ENCODE measurements at places on chromosomes 5 and 9.

DNA sequence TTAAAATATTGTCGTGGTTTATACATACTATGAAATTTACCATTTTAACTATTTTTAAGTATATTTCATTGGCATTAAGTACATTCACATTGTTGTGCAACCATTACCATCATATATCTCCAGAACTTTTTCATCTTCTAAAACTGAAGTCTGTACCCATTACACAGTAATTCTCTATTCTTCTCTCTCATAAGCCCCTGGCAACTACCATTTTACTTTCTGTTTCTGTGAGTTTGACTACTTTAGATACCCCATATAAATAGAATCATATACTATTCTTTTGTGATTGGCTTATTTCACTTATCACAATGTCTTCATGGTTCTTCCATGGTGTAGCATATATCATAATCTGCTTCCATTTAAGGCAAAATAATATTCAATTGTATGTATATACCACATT, 30.3 kb downstream of the NDUFS4 start:
- no peak for DNase-seq

DNA sequence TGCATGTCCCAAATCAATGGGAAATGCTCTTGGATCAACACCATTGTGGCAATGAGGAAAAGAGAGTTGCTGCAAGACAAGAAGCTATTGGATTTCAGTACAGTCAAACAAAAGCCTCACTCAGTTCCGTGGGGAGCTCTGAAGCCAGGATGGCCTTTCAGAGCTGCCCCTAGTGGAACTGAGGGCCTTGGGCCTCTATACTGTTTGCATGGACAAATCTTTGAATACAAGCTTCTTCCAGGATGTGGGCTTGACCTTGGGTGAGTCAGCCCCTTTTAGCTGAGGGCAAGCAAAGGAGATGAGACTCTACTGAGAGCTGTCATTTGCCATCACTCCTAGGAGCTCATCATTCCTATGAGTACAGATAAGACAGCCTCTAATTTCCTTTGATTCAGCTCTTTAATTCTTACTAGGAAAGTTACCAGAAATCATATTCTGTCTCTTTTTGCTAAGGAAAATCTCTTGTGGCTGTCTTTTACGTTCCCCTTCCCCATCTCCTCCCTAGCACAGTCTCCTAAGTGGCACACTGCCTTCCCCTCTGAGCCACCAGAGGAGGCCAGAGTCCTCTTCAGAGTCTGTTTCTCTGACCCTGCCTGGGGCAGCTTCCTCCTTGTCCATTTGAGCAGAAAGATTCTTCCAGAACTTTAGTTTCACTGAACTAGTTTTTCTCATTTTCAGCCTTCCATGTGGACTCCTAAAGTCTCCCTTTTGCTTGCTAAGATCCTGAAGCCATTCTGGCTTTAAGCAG, 168.8 kb upstream of the POC5 start:
- DNase-seq, result peak; percentile 3

DNA sequence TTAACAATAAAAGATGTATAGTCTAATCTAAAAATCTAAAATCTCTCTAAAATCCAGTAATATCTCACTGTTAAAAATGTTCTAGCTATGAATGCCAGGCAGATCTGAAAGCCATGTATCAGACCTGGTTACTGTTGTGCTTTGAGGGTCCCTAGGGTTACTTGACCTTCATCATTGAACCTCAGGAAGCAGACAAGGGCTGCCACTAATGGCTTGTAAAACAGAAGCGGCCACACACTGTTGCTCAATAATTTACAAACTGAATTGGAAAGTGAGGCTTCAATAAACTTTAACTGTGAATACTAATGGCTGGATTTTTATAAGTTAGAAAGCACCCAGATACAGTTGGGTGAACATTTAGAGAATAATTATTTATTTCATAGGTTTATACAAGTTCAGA, 198.0 kb upstream of the RPS23 start:
- no peak for DNase-seq

DNA sequence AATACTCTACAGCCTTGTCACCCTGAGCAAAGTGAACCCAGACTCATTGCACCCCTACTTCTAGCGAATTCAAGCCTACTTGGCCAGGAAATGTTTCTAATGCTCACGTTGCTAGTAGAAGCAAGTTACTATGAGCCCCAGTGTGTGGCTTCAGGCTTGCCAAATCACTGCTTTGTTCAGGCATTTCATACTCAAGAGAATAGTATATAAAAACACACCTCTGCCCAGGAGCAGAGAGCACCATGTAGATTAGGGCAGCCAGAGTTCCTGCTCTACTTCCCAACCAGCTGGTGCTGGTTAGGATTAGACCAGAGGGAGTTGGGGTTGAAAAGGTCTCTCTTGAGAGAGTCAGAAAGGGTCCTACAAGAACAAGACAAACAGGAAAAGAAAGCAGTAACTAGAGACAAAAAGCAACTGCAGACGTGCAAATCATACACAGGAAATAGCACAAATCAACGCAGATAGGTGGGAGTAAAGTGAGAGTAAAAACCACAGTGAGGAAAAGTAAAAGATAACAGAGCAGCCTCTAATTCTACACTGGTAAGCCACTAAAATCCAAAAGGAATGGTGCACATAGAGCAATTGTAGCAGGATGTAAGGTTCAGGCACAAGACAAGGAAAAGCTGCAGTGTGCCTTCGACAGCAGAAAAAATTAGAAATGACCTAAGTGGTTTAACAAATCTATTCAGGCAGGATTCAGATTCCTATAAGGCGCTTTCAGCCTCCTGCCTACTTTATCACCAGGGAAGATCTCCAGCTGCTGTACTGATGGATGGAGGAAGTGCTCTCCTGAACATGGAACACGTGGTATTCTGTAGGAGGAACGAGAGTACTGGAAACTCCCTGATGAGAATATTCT, 49.6 kb upstream of the KIF2A start:
- no peak for DNase-seq

GRCh38 chr9:128169925-128170324, 9.9 kb downstream of the BBLN start:
- no peak for DNase-seq

- DNase-seq, result no peak
Measured at GRCh38 chr9:34716711-34717110, 6.8 kb upstream of the CCL21 start.

All from NCI-H1105 treated with DMSO at 0.1 percent for 48 hours (cell line).